Astrocyte (in vitro differentiated cells and primary cell): ENCODE measurements at places on chromosomes 11 and 22.

DNA sequence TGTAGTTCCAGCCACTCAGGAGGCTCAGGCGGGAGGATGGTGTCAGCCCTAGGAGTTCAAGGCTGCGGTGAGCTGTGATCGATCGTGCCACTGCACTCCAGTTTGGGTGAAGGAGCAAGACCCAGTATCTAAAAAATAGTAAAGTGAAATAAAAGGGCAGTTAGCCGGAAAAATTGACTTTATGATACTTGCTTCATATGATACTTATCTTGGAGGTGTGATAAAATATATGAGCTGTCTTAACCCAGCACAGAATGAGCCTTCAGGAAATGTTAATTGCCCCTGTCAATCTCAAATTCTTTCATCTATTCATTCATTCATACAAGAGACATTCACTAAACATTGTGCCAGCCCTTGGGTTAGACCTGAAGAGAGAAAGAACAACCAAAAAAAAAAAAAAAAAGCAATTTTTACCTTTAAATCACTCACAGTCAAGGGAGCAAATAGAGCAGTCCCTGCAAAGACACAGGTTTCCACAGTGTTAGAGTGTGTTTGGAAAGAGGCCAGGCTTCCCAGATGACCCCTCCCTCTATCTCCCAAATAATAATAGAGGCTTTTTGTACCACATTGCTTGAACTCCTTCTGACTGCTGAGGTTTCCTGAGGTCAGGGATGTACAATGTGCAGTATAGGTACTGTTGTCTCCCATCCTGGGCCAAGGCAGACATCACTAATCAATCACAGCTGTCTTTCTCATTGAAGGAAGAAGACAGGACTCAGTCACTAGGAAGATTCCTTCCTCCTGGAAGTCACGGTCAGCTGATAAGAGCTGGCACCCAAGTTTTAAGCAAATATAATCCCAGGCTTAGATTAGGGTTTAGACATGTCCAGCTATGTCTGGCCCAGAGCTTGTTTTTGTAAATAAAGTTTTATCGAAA, 454.6 kb downstream of the MIAT start:
- DNase-seq, result peak; percentile 59

GRCh38 chr11:110026858-110027626, 66.2 kb upstream of the ZC3H12C start:
- DNase-seq, result no peak

DNA sequence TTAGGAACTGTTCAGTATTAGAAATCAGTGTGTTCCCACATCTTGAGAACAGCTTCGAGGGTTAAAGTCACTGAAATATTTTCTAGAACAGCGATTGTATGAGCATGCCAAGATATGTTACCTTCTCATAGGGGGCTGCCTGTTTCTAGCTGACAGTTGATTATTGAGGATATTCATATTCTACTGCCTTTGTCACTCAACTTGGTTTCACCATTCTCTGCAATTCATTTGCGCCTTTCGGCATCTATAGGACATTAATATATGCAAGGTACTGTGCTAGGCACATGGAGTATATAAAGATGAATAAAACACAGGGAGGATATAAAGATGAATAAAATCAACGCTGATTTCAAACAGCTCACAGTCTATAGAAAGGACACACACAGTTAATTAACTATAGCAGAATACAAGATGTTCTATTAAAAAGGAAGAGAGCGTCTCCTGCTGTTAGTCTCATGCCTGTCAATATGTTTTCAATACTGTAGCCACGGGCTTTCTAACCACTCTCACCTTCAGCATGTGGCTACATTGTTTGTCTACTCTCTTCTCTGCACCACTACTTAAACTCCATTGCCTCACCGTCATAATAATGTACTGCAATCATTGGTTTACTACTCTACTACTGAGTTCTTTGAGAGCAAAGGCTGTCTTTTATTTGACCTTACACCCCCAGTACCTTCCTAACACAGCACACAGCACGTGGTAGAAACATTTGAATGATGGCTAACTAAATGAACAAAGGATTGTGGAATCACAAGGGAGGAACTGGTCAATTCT, 81.9 kb downstream of the RAB30 start:
- DNase-seq, result no peak

DNA sequence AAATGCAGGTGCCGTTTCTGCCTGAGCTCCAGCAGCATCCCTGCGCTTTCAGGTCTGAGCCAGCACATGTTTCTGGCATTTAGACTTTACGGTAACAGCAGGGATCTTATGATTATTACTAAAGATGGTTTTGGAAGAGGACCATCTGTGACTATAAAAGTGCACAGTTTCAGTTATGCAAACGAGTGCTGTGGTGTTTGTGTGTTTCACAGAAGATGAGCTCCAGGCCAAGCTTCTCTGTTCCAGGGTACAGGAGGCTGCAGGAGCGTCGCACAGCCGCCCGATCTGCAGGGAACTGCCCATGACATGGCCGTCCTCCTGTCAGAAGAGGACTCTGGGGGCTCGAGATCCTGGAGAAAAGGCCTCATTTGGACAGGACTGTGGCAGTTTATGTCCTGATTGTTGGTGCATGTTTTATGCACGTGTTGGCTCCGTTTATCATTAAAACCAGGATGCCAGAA, 297.3 kb downstream of the TBC1D22A start:
- DNase-seq, result no peak

DNA sequence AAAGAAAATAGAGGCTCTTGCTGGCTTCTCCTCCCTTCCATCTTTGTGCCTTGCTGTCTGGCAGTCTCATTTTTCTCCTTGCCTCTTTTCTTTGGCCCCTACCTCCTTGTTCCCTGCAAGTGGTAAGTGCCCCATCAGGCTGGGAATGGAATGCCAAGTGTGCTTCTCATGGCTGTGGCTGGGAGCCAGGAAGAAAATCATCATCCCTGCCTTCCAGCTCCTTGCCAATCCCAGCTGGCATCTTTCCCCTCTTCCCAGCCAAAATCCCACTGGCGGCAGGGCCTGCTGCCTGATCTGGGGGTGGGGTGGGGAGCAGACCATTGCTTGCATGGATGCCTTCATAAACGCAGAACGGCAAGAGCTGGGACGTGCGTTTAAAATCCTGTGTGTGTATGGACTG, 27.0 kb upstream of the SLC25A18 start:
- peak; percentile 17 for DNase-seq

DNA sequence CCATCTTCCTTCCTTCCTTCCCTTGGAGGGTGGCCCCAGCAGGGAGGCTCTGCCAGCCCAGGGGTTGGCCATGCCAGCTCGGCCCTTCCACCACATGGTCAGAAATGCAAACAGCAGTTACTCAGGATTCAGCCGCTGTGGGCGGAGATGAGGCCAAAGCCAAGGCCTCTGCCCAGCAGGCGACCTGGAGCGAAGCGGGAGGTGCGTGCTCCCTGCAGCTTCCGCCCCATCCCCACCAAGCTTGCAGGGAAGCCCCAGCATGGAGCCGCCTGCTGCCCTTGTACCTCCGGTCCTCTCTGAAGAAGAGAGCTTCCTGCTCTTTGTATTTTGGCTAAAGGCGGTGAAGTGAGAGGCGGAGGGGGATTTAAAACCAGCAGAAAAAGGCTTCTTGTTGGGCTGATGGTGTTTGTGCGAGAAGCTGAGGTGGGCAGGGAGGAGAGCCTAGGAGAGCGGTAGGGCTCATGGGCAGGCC, 50.4 kb downstream of the ANO1 start:
- no peak for DNase-seq

DNA sequence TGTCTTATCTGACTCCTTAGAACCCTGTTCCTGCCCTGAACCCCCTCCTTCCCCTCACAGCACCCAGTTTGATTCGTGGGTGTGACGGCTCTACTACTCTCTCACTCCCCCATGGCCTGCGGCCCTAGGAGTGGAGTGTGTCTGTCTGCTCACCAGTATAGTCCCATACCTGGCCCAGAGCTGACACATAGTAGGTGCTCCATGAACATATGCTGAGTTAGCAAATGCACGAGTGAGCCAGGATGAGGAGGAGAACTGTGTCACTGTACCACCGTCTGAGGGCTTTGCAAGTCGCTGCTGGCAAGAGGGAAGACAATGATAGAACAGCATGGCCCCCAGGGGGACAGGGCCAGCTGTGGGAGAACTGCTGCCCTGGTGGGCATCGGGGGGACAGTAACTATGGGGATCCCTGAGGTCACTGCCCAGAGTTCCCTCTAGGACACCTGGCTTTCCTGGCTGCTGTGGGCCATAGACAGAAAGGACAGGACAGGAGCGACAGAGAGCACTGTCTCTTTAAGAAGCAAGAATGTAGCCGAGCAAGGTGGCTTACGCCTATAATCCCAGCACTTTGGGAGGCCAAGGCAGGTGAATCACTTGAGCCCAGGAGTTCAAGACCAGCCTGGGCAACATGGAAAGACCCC, 19.2 kb upstream of the KIAA0930 start:
- no peak for DNase-seq

DNA sequence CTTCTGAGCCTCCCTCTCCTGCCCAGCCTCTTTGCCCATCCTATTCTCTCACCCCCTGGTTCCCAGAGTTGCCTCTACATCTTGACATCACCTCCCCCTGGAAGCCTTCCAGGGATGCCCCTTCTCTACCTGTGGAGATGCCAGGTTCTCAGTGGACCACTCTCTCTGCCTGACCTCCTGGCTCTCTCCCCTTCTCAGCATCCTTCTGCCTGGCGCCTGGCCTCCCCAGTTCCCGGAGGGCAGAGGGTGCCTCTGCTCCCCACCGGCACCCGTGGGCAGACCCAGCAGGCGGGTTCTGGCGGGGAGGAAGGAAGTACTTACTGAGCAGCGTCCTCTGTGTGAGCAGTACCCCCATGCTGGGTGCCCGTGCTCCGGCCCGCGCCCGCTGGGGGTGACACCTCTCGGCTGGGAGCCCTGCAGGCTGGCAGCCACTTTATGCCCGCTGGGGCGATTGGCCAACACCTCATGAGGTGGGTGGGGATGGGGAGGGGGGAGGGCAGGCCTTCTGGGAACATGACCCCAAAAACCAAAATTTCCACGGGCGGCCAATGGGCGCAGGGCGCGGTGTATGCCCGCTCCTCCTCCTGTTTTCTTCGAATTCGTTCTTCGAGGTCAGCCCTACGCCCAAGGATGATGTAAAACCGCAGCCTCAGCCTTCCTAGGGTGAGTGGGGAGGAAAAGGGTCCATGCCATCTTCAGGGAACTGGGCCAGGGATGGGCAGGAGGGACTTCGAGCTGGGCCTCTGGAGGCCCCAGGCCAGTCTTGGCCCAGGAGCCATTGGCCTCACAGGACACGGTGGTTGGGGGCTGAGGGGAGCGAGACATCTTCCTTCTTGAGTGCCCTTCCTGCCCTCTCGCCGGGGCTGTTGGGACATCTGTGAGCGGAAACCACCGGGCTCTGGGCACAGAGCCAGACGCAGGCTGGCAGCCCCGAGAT, at the start of gene OSM:
TSS of gene OSM (minus strand) at position 407 of the 937 bp plus-strand sequence. CDS start at position 355, 52 bp downstream.
- DNase-seq, result no peak

- DNase-seq, result no peak
Measured at GRCh38 chr11:130282111-130282510, 32.6 kb downstream of the ZBTB44 start.

- DNase-seq, result no peak
Measured at GRCh38 chr22:19070397-19071169, 51.6 kb downstream of the DGCR2 start.

GRCh38 chr11:770642-771616, 6.4 kb downstream of the GATD1 start:
- DNase-seq, result no peak

DNA sequence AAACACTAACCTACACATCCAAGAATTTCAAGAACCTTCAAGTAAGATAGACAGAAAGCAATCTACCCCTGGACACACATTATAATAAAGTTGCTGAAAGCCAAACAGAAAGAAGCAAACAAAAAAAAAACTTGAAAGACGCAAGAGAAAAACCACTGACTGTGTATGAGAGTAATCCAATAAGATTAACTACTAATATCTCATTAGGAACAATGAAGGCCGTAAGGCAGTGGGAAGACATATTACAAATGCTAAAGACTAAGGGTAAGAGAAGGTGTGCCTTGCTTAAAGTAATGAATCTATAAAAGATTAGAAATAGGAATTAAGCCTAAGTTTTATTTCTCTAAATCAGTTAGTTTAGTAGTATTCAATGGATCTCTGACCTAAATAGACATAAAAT, 1109.1 kb downstream of the JRKL start:
- DNase-seq, result no peak

DNA sequence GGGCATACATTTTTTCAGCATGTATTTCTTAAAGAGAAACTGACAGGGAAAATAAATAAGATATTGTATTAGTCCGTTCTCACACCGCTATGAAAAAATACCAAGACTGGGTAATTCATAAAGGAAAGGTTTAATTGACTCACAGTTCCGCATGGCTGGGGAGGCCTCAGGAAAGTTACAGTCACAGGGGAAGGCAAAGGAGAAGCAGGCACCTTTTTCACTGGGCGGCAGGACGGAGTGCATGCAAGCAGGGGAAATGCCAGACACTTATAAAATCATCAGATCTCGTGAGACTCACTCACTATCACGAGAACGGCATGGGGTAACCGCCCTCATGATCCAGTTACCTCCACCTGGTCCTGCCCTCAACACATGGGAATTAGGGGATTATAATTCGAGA, 44.2 kb downstream of the PPFIA1 start:
- no peak for DNase-seq

GRCh38 chr11:125337836-125338834, 157.9 kb downstream of the FEZ1 start:
- DNase-seq, result no peak

DNA sequence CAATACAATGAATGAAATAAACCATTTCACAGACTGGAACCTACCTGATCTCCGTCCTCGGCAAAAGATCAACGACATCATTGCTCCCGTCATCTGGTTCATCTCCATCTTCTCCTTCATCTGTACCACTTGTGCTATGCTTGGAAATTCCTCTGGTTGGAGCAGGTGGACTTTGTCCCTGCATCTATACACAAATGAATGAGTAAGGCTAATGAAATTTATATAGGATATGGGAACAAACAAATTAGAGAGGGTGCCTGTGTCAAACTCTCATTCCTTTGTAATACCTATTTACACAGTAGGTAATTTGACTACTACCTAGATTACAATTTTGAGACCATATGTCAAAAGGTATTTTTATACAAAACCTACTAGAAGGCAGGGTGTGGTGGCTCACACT, 59.4 kb downstream of the F2 start:
- DNase-seq, result no peak

DNA sequence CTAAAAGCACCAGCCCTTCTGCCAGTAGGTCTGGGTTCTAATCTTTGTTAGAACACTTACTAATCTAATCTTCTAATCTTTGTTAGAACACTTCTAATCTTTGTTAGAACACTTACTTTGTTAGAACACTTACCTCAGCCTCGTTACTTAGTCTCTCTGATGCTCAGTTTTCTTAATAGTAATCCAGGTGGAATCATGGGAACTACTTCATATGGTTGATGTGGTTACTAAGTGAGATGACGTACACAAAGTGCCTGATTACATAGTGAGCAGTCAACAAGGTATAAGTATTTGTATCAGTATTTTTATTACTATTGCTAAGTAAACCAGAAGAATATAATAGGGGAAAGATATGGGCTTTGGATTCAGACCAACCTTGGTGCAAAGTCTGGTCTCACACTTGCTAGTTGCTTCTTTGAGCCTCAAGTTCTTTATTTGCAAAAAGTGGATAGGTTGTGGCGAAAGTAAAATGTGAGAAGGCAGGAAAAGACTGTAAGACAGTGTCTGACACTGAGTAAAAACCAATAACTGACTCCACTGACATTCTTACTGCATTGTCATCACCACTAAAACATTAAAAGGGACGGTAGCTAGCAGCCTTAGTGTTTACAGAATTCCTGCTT, 83.7 kb downstream of the TRAF6 start:
- no peak for DNase-seq

- DNase-seq, result no peak
Measured at GRCh38 chr11:35850191-35850590, 93.7 kb upstream of the LDLRAD3 start.
